ENCODE measurements at places on chromosomes 16 and 17. TPM values are rescaled to one million over a fixed set of nuclear protein-coding genes. Genes with fewer than 3 reads are reported as not detected.

The GID4 gene
- total RNA-seq, result 18.1 TPM

- no peaks in the 10 kb centered on the region for H3K4me1 ChIP-seq
- no peak for DNase-seq
- no peaks in the 10 kb centered on the region for H3K27me3 ChIP-seq
Observed at GRCh38 chr16:76622876-76623275, 345.7 kb downstream of the CNTNAP4 start.

DNA sequence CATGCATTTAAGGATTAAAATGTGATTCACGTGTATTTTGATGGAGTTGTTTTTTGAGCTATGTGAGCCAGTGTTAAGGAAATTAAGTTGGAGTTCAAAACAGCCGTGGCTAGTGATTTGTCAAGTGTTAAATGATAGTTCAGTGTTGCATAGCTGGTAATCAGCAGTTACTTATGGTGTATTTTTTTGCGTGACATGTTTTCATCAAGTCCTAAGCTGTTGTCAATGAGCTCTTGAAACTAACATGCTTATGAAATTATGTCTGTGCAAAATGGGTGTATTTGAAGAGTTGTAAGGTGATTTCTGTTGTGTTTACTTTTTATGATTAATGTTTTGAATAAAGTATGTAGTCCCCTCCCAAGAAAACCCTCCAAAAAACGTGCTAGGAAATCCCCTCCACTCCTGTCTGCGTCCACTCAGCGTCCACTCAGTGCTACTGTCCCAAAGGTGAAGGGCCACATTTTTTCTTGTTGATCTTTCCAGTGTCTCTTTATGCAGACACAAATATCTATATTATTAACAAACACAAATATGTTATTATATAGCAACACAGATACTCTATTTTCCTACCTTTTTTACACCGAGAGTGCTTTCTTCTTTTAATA is 30.0 kb downstream of the USP10 start:
- no peaks in the 10 kb centered on the region for H3K27me3 ChIP-seq
- H3K4me3 ChIP-seq, result no peak overlapping the region
- peak overlapping the region; percentile 72 for H3K27ac ChIP-seq
- H3K4me1 ChIP-seq, result peaks cover 33% of the 10 kb centered on the region

GRCh38 chr16:84502075-84502474 is 2.4 kb downstream of the MEAK7 start:
- peaks cover 25% of the 10 kb centered on the region for H3K36me3 ChIP-seq
- no peak overlapping the region for H3K27ac ChIP-seq
- H3K4me1 ChIP-seq, result peaks cover 29% of the 10 kb centered on the region
- H3K27me3 ChIP-seq, result no peaks in the 10 kb centered on the region
- H3K4me3 ChIP-seq, result no peak overlapping the region

DNA sequence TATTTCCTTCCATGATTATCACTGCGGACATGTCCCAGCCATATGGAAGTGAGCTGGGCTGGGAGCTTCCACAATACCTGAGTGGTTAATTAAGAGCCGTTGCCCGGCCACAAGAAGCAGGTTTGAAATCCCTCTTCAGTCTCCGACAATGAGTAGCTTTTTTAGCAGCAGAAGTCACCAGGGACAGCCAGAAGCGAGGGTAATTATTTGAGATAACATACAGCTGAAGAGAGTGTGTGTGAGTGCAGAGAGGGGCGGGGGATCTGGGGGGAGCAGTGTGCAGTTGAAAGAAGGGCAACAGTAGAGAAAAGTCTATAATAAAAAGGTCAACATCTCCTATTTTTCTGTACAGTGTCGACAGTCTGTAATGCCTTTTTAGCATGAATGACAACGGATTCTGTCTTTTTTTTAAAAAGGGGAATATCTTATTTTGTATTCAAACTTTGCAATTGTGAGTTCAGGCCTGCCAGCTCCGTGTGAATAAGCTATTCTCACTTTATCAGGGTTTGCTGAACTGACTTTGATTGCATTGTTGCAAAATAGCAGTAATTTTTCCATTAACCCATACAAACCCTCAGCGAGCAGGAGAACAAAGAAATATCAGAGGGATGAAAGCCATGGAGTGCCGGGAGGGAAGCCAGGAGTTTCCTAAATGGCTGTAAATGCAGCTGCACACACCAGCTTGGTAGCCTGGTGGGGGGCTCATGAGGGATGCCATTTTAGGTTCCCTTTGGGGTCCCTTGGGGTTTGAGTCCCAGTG is 220.3 kb upstream of the IRX3 start:
- H3K27ac ChIP-seq, result peak overlapping the region; percentile 12
- no peak overlapping the region for H3K4me3 ChIP-seq
- peaks cover 43% of the 10 kb centered on the region for H3K4me1 ChIP-seq
- peak; percentile 40 for DNase-seq

GRCh38 chr17:21295036-21295952 is 10.8 kb downstream of the MAP2K3 start:
- peaks cover 46% of the 10 kb centered on the region for H3K36me3 ChIP-seq
- H3K27ac ChIP-seq, result peak overlapping the region; percentile 1
- peak; percentile 81 for DNase-seq

The SYCE1L gene
- total RNA-seq, result not detected

DNA sequence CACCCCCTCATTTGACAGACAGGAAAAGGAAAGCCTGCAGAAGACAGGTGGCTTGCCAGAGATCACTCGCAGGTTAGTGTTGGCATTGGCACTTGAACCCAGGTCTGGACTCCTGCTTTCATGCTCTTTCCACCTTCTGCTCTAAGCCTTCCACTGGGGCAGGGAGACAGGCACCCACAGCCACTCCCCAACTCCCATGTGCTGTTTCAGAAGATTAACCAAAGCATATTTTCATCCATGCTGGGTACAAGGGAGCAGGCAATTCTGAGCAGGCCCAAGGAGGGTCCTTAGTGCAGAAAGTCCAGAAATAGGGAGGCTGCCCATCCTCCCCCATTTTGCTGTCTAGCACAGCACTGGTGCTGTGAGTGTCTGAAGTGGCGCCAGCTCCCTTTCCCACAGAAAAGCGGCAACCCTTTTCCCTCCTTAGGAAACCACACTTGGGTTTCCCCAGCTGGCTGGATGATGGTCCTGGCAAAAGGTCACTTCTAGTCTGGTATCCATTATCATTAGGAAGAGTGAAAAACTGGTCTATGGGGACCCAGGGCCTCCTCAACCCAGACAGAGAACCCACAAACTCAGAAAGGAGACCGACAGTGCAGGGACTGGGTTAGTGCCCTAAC is 2.0 kb upstream of the CAVIN1 start:
- H3K36me3 ChIP-seq, result no peaks in the 10 kb centered on the region
- no peak for DNase-seq
- no peak overlapping the region for H3K27ac ChIP-seq
- H3K27me3 ChIP-seq, result peaks cover 29% of the 10 kb centered on the region
- peaks cover 25% of the 10 kb centered on the region for H3K4me1 ChIP-seq
- no peak overlapping the region for H3K4me3 ChIP-seq

- peak overlapping the region; percentile 54 for H3K27ac ChIP-seq
- no peak overlapping the region for H3K4me3 ChIP-seq
- peaks cover 22% of the 10 kb centered on the region for H3K4me1 ChIP-seq
- H3K27me3 ChIP-seq, result no peaks in the 10 kb centered on the region
- no peaks in the 10 kb centered on the region for H3K36me3 ChIP-seq
Observed at GRCh38 chr16:12470311-12471229, 333.1 kb downstream of the CPPED1 start.

The CCL16 gene
- total RNA-seq, result 0.72 TPM

The CES1 gene
- 173 TPM for total RNA-seq

The NOMO2 gene
- total RNA-seq, result 50.8 TPM

DNA sequence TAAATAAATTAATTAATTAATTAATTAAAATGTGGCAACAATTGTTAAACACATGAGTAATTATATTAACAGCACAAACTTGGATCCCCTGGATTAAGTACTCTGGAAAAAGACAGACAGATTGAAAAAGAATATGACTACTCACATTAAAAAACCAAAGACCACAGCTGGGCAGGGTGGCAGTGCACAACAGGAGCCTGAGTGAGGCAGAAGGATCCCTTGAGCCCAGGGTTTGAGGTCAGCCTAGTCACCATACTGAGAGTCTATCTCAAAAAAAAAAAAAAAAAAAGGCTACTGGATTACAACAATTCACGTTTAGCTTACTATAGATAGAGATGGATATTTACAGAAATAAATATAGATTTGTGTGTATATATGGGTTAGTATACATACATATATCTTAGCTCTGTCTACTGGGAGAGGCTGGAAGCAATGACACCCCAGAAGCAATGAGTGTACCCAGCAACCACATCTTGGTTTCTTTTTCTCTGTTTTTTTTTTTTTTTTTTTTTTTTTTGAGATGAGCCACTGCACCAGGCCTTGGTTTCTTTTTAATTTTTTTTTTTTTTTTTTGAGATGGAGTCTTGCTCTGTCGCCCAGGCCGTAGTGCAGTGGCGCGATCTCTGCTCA is 10.6 kb upstream of the SUZ12 start:
- H3K4me3 ChIP-seq, result no peak overlapping the region
- H3K27ac ChIP-seq, result no peak overlapping the region
- DNase-seq, result no peak
- H3K4me1 ChIP-seq, result no peaks in the 10 kb centered on the region

- H3K4me1 ChIP-seq, result no peaks in the 10 kb centered on the region
- H3K4me3 ChIP-seq, result no peak overlapping the region
- no peaks in the 10 kb centered on the region for H3K27me3 ChIP-seq
Observed at GRCh38 chr16:68155425-68155824, 70.3 kb downstream of the NFATC3 start.

The VTN gene
- not detected for total RNA-seq

GRCh38 chr16:57137566-57138273 is 45.3 kb downstream of the CPNE2 start:
- H3K4me1 ChIP-seq, result peaks cover 32% of the 10 kb centered on the region
- no peaks in the 10 kb centered on the region for H3K36me3 ChIP-seq
- no peak overlapping the region for H3K27ac ChIP-seq
- DNase-seq, result no peak
- H3K4me3 ChIP-seq, result no peak overlapping the region

DNA sequence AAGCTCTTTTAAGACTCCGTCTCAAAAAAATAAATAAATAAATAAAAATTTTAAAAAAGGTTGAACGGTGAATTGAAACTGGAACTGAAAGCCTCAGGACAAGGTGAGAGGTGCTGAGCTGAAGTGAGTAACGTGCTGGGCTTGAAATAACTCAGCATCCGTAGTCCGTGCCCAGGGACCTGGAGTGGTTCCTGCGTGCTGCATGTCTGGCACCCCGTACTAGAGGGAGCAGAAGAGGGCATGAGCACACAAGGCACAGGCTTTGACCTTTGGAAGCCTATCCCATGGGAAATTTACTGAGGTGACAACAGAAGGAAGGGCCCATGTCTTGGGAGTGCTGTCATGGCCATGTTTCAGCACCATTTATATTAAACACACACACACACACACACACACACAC is 4.5 kb upstream of the MEIOB start:
- H3K27me3 ChIP-seq, result no peaks in the 10 kb centered on the region
- H3K27ac ChIP-seq, result no peak overlapping the region
- no peak overlapping the region for H3K4me3 ChIP-seq
- H3K36me3 ChIP-seq, result no peaks in the 10 kb centered on the region
- H3K4me1 ChIP-seq, result no peaks in the 10 kb centered on the region

- no peaks in the 10 kb centered on the region for H3K27me3 ChIP-seq
- H3K36me3 ChIP-seq, result no peaks in the 10 kb centered on the region
- peaks cover 28% of the 10 kb centered on the region for H3K4me1 ChIP-seq
- no peak overlapping the region for H3K4me3 ChIP-seq
Observed at GRCh38 chr17:27342059-27342458, 48.1 kb downstream of the WSB1 start.

DNA sequence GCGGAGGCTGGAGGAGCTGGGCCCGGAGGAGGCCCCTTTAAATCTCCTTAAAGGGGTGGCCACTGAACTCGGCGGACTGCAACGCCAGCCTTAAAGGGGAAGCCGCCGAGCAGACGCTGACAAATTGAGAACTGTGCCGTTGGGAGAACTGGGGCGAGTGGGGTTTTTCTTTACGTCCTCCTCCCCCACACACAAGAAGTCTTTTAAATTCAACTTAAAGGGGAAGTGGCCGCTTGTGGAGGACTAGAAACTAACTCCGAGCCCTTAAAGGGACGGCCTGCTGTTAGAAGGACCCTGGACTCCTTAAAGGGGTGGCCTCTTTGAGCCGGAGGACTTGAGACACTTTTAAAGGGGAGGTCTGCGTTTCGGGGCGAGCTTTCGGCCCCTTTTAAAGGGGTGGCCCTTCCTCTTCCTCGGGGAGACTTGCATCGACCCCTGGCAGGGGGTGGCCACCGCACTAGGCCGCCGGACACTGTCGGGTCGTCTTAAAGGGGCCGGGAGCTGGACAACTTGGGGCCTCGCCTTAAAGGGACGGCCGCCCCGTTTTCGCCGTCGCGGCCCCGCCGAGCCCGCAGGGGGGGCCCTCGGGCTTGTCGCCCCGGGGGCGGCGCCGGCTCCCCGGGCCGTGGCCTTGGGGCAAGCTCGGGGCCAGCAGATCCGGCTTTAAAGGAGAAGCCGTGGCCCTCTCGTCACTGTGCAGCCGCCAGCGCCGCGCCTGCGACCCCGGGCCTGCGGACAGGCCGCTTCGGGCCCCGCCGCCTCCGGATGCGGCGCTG is 688 bp downstream of the FBRS start:
- H3K4me3 ChIP-seq, result peak overlapping the region; percentile 94
- H3K36me3 ChIP-seq, result peaks cover 67% of the 10 kb centered on the region
- H3K4me1 ChIP-seq, result peaks cover 60% of the 10 kb centered on the region
- no peaks in the 10 kb centered on the region for H3K27me3 ChIP-seq
- DNase-seq, result peak; percentile 97

The CLEC3A gene
- not detected for total RNA-seq

The STAC2 gene
- not detected for total RNA-seq

GRCh38 chr16:11562411-11562810 is 24.3 kb downstream of the LITAF start:
- H3K4me3 ChIP-seq, result no peak overlapping the region
- no peak for DNase-seq
- H3K36me3 ChIP-seq, result no peaks in the 10 kb centered on the region
- H3K27ac ChIP-seq, result peak overlapping the region; percentile 77
- no peaks in the 10 kb centered on the region for H3K27me3 ChIP-seq

DNA sequence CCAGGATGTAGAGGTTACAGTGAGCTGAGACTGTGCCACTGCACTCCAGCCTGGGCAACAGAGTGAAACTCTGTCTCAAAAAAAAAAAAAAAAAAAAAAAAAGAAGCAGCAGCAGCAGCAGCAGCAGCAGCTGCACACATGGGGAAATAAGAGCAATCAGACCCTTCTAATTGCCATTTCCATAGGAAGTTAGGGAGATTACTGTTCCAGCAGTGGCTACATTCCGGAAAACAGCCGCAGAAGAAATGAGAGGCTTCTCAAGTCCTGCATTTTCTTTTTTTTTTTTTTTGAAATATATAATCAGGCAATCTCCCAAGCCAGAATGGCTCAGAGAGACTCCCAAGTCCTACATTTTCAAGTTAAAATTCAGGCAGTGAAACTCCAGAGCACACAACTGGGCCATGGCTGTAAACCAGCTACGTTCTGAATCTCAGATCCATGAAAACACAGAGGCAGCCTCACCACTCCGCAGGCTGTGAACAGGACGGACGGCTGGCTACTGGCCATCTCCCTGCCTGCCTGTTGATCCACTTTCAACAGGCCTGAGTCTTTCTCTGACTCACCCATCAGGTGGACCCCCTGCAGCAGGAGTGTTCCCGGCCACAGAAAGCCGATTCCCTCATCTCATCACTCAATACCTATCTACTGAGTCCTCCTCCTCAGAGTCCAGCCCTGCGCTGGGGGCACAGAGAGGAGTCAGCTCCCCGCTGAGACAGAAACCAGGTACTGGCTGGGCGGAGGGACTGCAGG is 15.0 kb downstream of the TRPV1 start:
- no peaks in the 10 kb centered on the region for H3K27me3 ChIP-seq
- H3K36me3 ChIP-seq, result peaks cover 7% of the 10 kb centered on the region
- no peak overlapping the region for H3K4me3 ChIP-seq
- H3K4me1 ChIP-seq, result no peaks in the 10 kb centered on the region
- H3K27ac ChIP-seq, result no peak overlapping the region

The ZNF423 gene
- 3.5 TPM for total RNA-seq

GRCh38 chr16:19874026-19874425 is 10.6 kb downstream of the GPRC5B start:
- H3K27me3 ChIP-seq, result no peaks in the 10 kb centered on the region
- H3K4me1 ChIP-seq, result peaks cover 13% of the 10 kb centered on the region
- H3K36me3 ChIP-seq, result peaks cover 49% of the 10 kb centered on the region
- no peak overlapping the region for H3K27ac ChIP-seq
- DNase-seq, result no peak

Measured in stomach (tissue), 19 donors.